MG63 (cell line): ENCODE measurements at places on chromosomes 1 and 21. TPM values are rescaled to one million over a fixed set of nuclear protein-coding genes. Genes with fewer than 3 reads are reported as not detected.

Gene ZNF684
- total RNA-seq, result 0.74 and 2.3 TPM in 2 replicates

Gene GCSAML
- not detected in 2 replicates for total RNA-seq

Gene CRYBG2
- not detected in 2 replicates for total RNA-seq

Gene FAM163A
- total RNA-seq, result not detected in 2 replicates

Gene NIPAL3
- total RNA-seq, result 44.1 and 45.5 TPM in 2 replicates

Gene LRRC7
- total RNA-seq, result not detected in 2 replicates

Gene BTBD19
- 1.0 and 1.2 TPM in 2 replicates for total RNA-seq

Gene LCE2C
- not detected in 2 replicates for total RNA-seq

Gene CFHR4
- not detected in 2 replicates for total RNA-seq

Gene EFNA1
- total RNA-seq, result 0.37 and 4.1 TPM in 2 replicates

Gene CNR2
- total RNA-seq, result not detected in 2 replicates

Gene OR2T1
- total RNA-seq, result not detected in 2 replicates

Gene SLAMF6
- not detected in 2 replicates for total RNA-seq

Gene VAV3
- 0.30 and 0.57 TPM in 2 replicates for total RNA-seq

Gene LGR6
- not detected in 2 replicates for total RNA-seq

Gene S100A8
- not detected in 2 replicates for total RNA-seq

Gene CD48
- not detected in 2 replicates for total RNA-seq

Gene SPRR1A
- not detected in 2 replicates for total RNA-seq

Gene ATP6V1G3
- 6.7 TPM in 1 of 2 replicates, not detected in the other for total RNA-seq

Gene DYNLT4
- not detected in 2 replicates for total RNA-seq
